CD4-positive, alpha-beta T cell treated with Interleukin-4 for 1 hour (primary cell): ENCODE measurements at places on chromosomes 2 and 18.
A peak's percentile ranks its signal among the peaks of the same experiment; 100 is the strongest.

GRCh38 chr18:52875725-52876124 is 535.7 kb downstream of the DCC start:
- no peak for DNase-seq

DNA sequence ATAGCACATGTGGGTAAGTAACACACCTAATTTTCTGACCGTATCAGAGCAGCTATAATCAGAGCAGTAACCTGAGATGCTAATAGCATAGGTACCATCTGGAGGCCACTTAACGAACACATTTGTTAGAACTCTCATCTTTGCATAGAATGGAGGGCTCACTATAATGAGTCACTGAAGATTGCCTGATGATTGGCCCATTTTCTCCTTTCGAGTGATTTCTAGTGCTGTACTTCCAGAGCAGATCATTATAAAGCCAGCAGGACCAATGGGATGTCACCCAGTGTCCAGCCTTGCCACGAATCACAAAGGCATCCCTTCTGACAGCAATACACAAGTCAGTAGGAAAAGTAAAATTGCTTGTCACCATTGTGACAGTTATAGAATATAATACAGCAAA is 81.7 kb upstream of the REV1 start:
- DNase-seq = no peak

- DNase-seq = no peak
These were observed 2045.3 kb upstream of the PIK3C3 start for GRCh38 chr18:39909706-39910105.

DNA sequence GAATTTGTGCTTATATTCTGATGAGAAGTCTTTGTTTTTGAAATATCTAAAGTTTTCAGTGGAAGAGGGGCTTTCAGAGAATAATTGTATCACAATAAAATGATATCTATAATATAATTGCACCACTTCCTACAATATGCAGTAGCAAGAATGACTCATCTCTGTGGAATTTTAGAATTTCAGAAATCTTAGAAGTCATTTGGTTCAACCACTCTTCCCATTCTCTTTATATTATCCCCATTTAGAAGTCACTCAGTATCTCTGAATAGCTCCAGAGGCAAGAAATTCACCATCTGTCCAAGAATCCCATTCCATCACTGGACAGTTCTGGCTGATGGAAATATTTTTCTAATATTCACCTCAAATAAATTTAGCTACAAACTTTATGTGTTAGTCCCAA is 59.3 kb upstream of the CCDC68 start:
- DNase-seq = no peak

GRCh38 chr2:156541229-156541628 is 105.0 kb downstream of the GPD2 start:
- no peak for DNase-seq

- DNase-seq = no peak
These were observed 118.1 kb upstream of the CXCR4 start for GRCh38 chr2:136236019-136236418.

DNA sequence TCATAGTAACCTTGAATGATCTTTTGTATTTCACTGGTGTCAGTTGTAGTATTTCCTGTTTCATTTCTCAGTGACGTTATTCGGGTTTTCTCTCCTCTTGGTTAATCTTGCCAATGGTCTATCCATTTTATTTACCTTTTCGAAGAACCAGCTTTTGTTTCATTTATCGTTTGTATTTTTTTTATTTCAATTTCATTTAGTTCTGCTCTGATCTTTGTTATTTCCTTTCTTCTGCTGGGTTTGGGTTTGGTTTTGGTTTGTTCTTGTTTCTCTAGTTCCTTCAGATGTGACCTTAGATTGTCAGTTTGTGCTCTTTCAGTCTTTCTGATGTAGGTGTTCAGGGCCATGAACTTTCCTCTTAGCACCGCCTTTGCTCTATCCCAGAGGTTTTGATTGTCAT is 36.7 kb downstream of the SP140 start:
- peak; percentile 50 for DNase-seq

DNA sequence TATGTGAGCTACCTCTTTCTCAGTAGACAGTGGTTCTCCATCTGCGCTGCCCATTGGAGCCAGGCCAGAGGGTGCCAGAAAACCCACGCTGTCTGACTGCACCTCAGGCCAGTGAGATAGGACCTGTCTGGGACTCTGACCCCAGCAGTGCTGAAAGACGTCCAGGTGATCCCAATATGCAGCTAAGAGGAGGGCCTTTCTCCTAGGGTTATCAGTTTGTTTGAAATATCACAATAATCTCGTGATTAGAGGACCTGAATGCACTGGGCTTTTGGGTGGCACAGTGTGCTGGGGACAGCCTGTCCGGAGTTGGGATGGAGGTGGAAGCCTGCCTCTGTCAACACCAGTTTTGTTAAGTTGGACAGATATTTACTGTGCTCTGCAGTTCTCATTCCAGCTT is 216.3 kb downstream of the LDLRAD4 start:
- DNase-seq = no peak

DNA sequence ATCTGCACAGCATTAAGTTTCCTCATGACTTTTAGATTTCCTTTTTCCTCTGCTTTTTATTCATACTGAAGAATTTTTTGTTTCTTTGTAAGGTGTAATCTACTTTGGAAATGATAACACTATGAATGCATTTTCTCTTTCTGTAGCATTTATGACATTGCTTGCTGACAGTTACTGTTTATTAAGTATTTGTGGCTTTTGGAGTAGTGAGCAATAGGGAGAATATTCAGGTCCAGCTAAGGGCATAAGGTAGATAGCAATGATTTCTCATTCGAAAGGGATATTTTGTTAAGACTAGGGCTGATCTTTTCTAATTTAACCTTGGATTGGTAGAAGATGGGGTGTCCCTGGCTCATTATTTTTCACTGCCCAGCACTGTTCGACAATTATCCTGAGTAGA is 80.3 kb downstream of the XRCC5 start:
- no peak for DNase-seq

DNA sequence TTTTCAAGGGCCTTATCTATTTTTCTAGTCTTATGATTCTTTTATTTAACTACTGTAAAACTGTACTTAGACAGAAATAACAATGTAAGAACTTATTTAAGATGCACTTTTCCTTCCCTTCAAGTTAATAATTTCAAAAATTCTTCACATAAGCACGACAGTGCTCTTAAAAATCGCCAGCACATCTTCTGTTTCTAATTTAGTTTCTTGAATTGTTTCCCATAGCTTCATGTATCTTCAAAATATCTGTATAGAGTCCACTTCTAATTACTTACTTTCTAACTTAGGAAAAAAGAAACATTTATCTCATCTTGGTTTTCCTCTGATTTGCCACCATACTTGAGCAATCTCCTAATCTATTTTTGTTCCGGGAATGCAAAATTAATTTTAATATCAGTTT is 196.1 kb downstream of the BABAM2 start:
- no peak for DNase-seq

- no peak for DNase-seq
These were observed 340.6 kb upstream of the DCC start for GRCh38 chr18:51999351-51999750.

DNA sequence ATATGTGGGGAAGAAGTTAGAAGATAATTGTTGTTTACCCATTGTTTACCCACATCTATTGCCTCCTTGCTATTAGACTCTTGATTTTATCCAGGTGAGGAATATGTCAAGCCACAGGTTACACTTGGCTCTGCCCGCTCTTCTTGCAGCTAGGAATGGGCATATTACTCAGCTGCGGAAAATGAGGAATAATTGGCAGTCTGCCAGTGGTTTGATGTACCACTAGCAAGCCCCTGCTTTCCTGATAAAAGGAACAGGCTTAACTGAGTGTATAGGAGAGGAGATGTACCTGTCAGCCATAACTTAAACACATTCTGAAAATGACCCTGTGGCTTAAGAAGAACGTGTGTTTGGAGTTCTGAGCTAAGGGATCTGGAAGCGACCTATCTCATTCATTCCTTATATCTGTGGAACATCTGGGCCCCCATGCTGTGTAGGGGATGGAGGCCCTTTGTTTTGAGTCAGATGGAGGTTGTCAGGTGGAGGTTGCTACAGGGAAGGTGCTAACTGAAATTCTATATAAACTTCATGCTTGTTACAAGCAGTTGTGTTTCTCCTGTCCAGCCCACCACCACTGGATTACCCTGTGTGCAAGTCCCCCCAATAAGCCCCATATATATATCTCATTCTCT is 4.6 kb upstream of the FMNL2 start:
- DNase-seq = no peak

DNA sequence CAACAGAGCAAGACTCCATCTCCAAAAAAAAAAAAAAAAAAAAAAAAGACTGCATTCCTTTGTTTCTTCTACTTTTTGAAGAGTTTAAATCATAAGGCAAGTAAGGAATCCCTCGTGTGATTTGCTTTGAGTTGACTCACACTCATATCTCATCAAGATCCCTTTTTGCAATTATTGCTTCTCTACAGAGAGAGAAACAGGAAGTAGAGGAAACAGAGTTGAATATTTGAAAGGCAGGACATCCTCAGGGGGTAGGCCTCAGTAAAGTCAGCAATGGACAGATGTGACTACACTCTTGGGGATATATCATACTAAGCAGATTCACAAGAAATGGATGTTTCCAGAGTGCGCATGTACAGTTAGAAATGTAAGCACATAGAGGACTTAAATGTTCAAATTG is 11.2 kb upstream of the EFR3B start:
- DNase-seq = no peak

DNA sequence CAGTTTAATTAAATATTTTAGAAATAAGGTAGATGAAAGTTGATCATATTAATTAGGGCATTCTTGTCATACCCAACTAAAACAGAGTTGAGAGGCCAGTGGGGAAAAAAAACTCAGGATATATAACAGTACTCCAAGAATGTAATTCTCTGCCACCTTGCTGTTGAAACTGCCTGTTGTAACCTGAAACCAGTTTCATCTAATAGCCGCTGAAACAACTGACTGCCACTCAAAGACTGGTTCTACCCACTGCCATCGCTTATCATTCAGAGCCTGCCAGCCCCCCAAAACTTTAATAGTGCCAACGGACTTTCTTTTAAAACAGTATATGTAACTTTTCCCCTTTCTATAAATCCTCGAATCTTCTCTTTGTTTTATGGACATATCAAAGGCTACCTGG is 37.7 kb upstream of the FSIP2 start:
- no peak for DNase-seq

GRCh38 chr2:219408204-219408603 is 10.0 kb upstream of the DES start:
- DNase-seq = no peak

- no peak for DNase-seq
These were observed 196.6 kb downstream of the PMAIP1 start for GRCh38 chr18:60096428-60096827.

DNA sequence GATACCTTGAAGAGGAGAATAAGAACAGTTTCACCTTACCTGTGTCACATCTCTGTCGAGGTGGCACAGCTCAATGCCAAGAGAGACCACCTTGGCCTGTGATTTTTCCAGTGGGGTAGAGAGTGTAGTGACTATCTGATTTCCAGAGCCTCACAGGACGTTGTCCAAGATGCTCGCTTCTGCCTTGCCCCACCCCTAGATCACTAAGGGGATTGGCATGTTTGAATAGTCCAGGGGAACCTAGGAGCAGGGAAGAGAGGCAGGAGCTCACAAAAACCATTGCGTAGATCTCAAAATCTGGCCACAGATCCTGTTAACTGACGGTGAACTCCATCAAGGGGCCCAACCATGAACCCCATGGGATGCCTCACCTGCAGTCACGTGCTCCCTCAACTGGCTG is 24.2 kb downstream of the TMEM178A start:
- DNase-seq = no peak

DNA sequence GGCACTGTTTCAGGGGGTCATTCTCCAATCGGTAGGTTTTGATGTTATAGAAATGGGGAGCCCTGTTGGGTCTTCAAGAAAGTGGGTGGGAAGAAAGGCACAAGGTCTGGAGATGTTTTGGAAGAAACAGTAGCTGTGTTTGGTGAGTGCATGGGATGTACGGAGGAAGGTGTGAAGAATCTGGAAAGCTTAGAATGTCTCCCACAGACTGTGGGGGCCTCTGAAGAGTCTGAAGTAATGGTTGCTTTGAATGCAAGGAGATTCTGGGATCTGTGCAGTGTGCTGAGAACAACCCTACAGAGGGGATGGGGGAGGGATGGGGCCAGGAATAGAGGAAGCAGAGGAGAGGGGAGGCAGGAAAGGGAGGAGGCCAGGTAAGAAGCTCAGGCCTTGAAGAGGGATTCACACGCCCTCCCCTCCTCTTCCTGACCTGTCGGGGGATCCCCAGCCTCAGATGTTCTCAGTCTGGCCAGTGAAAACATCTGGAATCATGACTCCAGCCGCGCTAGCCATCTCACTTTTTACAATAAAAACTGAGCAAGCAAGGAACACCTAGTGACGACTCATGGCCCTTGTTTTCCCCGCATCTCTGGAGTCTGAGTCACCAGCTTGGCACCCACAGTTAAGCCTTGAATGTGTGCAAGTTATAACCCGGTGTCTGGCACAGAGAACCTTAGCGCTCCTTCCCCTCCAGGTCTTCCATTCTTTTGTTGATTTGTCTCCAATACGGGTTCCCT is 74.2 kb downstream of the SH3BP4 start:
- DNase-seq = no peak

- no peak for DNase-seq
These were observed 42.6 kb downstream of the HDAC4 start for GRCh38 chr2:239358062-239358754.

GRCh38 chr2:176291809-176292283 is 22.6 kb downstream of the MTX2 start:
- DNase-seq = no peak

DNA sequence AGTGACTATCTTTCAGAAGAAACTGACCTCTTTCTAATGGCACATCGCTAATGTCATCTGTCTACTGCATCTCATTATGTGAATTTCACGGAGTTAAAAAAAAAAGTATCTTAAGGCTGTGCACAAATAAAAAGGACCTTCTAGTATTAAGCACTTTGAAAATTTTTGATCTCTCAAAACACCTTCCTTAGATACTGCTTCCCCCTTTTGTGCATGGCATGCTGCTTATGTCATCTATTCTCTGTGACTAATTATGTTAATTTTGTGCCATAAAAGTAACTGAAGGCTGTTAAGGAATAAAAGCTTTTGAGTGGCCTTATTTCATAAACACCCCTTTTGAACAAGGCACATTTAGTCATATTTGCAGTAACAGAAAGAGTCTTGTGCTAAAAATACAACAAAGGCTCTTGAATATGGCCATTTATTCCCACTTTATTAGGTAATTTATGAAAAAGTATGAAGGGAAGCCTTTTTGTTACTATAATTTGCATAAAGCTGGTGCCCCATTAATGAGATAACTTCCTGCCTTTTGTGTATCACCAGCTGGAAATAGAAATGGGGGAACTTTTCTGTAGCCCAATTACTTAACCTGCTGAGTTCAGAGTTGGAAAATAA is 1412.0 kb upstream of the ZEB2 start:
- DNase-seq = no peak

DNA sequence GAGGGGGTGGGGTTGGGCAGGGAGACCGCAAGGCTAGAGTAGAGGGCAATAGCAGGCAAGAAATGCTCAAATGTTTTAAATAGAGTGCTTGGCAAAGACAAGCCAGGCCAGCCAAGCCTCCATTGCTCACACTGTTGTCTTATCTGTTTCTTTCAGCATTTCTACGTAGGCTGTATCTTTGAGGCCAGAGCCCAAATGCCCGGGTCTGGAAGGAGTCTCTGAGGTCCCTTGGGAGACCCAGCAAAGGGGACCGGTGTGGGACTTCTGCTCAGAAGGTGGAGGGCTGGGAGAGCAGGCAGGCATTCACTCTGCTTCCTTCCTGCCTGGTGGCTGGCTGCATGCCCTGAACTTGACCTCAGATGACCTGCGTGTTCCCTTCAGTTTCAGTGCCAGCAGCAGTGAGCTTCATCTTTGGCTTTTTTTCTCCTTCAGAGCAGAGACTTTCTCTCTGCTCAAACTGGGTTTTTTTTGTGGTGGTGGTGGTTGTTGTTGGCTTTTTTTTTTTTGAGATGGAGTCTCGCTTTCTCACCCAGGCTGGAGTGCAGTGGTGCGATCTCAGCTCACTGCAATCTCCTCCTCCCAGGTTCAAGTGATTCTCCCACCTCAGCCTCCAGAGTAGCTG is 13.7 kb upstream of the TET3 start:
- peak; percentile 72 for DNase-seq
